ENCODE measurements at places on chromosomes 1 and 21. TPM values are rescaled to one million over a fixed set of nuclear protein-coding genes. Genes with fewer than 3 reads are reported as not detected.

Gene COL24A1
- total RNA-seq = not detected

Gene SPRR3
- total RNA-seq = not detected

Gene CFHR4
- total RNA-seq = not detected

Gene LRRC71
- total RNA-seq = not detected

Gene SLC19A2
- total RNA-seq = 3.6 TPM

Gene CFHR3
- not detected for total RNA-seq

Gene LCE1D
- total RNA-seq = not detected

Gene EXTL1
- total RNA-seq = not detected

Gene CATSPERE
- total RNA-seq = 0.17 TPM

Gene SMCP
- total RNA-seq = not detected

Gene GPR157
- 2.3 TPM for total RNA-seq

Gene CLDN17
- not detected for total RNA-seq

Gene BRINP2
- not detected for total RNA-seq

Gene NBPF12
- 6.2 TPM for total RNA-seq

Gene TMEM79
- total RNA-seq = 9.1 TPM

Gene ZNF648
- total RNA-seq = not detected

DNA sequence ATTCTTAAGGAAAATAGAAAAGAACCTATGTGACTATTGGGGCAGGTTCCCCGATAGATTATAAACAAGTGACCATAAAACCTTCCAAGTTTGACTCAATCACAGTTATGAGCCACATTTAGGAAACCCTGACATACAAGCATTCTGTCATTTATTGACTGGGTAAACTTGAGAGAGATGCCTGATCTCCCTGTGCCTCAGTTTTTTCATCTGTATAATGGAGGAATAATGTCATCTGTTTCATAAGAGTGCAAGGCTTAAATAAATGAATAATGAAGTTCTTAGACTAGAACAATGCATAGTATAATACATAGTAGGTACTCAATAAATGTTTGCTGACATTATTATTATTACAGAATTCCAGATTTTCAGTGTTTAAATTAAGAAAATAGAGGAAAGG lies 18.9 kb upstream of the EEIG2 start:
- no peak for DNase-seq

- no peak for DNase-seq
Observed at GRCh38 chr1:232142403-232143314, 487.3 kb downstream of the SIPA1L2 start.

DNA sequence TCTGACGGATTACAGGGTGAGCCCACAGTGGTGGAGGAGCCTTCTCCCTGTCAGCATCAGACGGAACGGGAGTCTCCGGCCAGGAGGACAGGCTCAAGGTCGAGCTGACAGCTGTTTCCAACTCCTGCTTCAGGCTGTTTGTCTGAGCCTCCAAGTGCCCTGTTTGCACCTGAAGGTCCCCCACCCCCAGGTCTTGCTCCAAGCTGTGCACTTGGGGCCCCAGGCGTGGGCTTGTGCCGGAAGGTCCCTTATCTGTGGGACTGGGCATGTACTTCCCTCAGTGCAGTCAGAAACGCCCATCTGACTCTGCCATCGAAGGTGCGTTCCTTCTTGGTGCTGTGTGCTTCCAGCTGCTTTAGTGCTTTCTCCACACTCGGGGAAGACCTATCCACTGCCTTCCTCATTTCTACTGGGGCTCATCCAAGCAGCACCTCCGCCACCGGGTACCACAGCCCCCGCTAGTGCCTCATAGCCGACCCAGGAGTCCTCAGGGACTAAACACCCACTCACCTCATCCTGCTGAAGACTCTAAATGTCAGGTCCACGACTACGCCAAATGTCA lies 29.5 kb upstream of the CR2 start:
- DNase-seq = no peak

- no peak for DNase-seq
Observed at GRCh38 chr1:225973158-225973557, 26.0 kb downstream of the SDE2 start.

GRCh38 chr1:200036619-200037270 lies 9.2 kb downstream of the NR5A2 start:
- no peak for DNase-seq

DNA sequence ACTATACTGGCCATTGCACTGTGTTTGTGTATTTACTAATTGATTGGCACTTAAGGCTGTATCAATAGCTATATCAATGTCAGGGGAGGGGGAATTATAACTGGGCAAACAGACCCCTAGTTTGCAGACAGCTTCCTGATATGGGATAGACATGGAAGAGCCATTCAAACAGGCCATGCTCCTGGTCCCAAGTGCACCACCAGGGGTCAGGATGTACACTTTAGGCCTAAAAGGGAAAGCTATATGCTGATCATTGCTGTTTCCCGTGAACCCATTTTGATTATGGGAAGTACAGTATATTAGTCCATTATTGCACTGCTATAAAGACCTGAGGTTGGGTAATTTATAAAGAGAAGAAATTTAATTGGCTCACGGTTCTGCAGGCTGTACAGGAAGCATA lies 124.9 kb upstream of the BACE2 start:
- DNase-seq = no peak

- DNase-seq = no peak
Observed at GRCh38 chr1:183444243-183444642, 26.1 kb upstream of the NMNAT2 start.

- DNase-seq = no peak
Observed at GRCh38 chr21:39196310-39196709, 13.1 kb upstream of the PSMG1 start.

DNA sequence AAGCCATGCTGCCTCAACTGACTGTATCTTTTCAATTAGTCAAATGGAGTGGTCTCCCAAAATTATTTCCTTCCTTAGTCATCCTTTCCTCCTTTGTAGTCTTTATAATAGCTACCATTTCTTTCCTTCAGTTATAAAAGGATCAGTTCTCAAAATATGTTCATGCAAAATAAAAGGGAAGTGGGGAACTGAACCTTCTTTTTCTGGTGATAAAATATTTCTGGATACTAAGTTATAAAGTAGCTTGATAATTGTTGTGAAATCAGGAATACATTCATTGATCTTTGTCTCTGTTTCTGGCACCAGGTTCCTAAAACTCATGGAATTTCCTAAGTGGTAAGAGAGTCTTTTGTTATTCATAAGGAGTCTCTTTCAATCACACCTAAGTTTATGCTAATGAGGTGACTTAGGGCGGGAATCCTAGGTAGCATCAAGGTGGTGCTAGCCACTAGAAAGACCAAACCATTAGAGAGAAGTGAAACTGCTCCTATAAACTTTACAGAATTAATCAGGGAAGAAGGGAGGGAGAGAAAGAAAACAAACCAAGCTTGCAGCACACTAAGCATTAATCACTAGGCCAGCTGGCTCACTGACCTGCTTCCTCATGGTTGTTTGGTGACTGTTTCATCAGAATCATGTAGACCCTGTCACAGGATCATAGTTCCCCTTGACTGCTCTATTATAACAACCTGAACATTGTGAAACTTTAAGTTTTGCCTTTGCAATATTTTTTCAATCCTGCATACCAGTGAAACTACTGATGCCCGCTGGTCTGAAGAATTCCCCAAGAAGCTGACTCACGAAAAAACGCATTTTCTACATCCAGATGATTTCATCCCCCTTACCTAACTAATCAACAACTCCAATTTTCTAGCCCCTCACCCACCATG lies 161.6 kb upstream of the PTBP2 start:
- no peak for DNase-seq

DNA sequence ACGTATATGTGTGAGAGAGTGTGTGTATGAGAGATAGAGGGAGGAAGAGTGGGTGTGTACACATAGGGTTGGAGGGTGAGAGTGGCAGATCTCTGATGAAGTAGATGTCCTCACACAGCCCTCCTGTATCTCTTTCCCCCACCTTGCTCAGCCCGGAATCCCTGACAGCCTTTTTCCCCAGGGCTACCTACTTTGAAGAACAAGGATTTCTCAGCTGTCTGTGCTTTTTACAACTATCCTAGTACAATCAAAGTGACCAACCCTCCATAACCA lies 29.1 kb upstream of the CADM3 start:
- DNase-seq = no peak

DNA sequence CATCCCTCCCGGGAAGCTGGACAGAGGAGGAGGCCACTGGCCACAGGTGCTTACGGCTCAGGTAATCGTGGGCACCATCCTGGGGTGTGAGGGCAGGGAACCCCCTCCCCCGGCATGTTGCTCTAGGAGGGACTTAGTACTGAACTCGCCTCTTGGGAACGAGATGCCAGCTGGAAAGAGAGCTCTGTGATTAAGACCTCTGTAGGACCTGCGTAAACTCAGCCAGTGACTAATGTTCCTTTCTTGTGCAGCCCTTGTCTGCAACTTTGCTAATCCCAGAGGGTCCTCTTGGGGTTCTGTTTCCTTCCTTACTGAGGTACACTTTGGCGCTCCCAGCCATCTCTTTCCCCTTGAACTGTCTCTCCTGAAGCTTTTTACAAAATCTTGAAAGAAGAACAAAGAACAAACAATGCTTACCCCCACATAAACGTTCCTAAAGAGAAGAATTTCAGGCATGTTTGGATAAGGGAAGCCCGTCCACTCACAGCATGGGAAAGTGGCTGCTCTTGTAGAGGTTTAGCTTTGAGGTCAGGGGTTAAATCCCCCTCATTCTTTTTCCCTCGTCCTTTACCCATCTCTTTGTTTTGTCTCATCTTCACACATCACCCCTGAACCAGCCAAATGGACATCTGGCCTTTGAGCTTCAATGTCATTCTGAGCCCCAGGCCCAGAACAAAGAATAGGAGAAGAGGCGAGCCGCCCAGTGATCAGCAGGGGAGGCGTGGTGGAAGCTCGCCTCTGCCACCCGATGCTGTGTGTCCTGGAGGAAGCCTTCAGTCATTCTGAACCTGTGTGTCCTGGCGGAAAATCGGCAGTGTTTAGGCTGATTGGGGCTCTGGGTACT lies 37.4 kb downstream of the CITED4 start:
- DNase-seq = no peak

Data from activated naive CD4-positive, alpha-beta T cell treated with anti-CD3 and anti-CD28 coated beads for 36 hours (primary cell).